ENCODE measurements at places on chromosomes 5 and 9.

GRCh38 chr5:107670087-107670931, 428 bp downstream of the EFNA5 start:
- no peak for DNase-seq

- no peak for DNase-seq
These were observed 71.2 kb downstream of the CFAP77 start for GRCh38 chr9:132481053-132481849.

GRCh38 chr9:136361047-136361753, 2.3 kb downstream of the DNLZ start:
- no peak for DNase-seq

DNA sequence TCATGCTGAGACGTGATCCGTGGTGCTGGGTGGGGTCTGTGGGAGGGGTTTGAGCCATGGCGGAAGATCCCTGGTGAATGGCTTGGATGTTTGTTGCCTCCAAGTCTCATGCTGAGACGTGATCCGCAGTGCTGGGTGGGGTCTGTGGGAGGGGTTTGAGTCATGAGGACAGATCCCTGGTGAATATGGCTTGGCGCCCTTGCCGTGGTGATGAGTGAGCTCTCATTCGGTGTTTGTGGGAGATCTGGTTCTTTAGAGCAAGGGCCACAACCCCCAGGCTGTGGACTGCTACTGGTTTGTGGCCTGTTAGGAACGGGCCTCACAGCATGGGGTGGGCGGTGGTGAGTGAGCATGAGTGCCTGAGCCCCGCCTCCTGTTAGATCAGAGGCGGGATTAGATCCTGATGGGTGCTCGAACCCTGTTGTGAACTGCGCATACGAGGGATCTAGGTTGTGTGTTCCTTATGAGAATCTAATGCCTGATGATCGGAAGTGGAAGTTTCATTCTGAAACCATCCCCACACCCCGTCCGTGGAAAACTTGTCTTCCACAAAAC, 31.2 kb downstream of the NKD2 start:
- DNase-seq: no peak

GRCh38 chr9:131728546-131728910, 11.3 kb downstream of the RAPGEF1 start:
- no peak for DNase-seq

DNA sequence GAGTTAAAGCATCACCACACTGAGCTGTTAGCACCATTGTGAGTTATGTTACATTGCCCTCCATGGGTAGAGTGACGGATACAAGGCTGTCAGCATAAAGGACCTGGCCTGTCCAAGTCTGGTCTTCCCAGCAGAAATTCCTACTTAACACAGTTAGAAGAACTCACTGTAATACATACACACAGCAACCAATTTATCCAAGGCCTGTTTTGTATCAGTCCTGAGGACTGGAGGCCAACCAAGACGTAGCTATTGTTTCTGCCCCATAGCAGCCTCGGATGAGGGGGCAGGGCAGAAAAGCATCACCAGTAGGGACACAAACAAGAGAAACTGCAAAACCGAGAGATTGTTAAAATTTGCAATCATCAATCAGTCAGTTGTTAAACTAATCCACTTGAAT, 66.0 kb upstream of the CKMT2 start:
- DNase-seq: no peak

- DNase-seq: no peak
These were observed 163.3 kb upstream of the FBN2 start for GRCh38 chr5:128701301-128701700.

- no peak for DNase-seq
These were observed 502.0 kb downstream of the BNC2 start for GRCh38 chr9:16368237-16369087.

DNA sequence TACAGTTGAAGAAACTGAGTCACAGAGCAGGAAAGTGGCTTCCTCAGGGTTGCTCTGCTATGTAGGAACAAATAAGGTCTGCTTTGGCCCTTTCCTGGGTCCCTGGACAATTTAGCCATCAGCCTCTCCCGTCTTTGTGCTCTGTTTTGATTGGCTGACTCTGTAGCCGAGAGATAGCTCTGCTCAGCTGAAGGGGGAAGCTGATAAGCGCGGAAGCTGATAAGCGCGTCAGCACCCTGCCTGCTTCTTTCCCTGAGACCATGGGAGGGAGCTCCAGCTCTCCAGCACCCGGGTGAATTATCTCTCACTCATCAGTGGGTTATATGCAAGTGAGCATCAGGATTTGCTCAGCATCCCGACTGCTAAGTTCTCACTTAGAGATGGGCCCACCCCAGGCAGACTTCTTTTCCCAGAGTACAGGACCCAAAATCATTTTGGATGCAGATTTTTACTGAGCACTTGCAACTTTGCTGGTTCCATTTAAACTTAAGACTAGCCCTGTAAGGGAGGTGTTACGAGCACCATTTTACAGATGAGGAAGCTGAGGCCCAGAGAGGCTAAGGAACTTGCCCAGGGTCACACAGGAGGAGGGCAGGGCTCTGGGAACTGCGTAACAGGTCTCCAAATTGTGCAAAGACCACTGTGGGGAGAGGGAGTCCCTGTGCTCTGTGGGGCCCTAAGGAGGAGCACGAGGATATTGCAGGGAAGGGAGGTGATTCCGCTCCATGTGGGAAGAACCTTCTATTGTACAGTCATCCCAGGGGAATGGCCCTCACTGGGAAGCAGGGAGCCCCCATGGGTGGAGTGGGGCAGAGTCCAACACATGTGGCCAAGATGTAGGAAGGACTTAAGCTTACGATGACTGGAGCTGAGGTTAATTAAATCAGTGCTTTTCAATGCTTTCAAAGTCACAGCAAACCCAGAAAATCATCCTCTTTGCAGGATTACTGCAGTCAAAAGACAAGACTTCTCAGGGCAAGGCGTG, 83.7 kb upstream of the ORM1 start:
- no peak for DNase-seq

DNA sequence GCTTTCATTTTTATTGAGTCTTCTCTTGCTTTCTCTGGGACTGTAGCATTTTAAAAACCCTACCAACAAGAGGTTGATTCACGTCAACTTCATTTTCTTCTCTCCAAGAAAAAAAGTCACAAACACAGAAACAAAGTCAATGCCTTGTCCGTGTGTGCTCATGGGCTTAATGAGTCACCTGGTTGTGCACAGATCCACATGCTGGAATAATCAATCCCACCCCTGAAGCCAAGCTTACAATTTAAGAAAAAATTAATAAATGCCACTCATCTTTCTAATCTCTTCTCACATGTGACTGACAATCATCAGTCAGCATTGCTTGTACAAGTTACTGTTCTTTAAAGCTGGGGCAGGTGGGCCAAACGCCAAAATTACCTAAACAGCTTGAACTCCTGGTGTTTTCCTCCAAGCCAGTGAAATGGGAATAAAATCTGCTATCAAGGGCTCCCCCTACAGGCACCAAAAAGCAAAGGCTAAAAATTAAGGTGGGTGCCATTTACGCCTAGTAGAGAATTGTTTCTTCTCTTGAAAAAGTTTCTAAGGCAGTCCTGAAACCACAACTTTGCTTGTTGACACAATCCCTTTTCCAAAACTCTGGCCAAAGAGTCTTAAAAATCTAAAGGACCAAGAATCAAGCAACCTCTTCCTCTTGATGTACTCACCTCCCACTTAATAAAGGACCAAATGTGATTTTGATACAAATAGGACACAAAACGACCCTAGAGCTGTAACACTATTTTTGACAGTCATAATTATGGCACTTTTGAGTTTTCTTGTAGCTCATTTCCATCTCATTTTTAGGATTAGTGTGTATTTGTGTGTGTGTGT, 21.3 kb downstream of the TRMO start:
- peak; percentile 1 for DNase-seq

GRCh38 chr5:64671678-64672077, 18.6 kb upstream of the SHISAL2B start:
- DNase-seq: no peak

DNA sequence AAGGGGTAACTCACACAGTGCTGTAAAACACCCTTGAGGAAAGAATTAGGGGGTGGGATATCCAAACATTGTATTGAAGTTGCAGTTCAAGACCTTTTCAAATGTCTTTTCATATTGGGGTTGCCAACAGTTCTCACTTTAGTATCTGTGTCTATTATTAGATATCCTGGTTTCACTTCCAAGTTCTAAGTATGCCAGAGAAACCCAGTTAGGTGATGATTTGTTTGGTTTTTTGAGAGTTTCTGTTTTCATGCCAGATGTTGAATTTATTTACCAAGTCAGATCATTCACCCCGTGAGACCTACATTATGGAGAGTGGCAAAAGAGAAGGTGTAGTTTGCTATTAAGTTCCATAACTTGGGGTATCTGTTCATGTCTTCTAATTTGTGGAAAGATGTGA, 64.5 kb downstream of the C9orf152 start:
- no peak for DNase-seq

DNA sequence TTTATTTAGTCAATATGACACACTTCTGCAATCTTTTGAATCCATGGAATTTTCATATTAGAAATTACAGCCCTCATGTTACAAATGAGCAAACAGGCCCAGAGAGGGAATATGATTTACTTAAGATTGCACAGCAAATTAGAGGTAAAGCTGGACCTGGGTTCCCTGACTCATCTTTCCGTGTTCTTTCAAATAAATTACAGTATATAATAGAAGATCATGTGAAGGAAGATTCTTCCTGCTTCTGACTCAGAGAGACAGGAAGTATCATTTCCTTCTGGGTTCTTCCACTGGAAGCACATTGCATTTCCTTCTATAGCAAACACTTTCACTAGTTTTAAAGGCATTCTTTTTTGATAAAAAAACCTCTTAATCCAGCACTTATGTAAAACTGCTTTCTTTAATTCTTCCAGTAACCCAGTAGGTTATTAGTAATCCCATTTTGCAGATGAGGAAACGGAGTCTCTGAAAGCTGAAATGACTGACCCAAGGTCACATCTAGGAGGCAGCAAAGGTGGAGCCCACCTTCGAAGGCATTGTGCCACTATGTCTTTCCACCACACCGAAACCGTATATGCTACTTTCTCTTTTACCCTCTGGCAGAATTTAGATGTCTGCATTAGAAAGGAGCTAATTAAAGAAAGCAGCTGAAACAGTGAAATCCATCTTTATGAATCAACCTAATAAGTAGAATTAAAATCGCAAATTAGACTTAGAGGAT, 566.7 kb upstream of the KLF4 start:
- DNase-seq: no peak

DNA sequence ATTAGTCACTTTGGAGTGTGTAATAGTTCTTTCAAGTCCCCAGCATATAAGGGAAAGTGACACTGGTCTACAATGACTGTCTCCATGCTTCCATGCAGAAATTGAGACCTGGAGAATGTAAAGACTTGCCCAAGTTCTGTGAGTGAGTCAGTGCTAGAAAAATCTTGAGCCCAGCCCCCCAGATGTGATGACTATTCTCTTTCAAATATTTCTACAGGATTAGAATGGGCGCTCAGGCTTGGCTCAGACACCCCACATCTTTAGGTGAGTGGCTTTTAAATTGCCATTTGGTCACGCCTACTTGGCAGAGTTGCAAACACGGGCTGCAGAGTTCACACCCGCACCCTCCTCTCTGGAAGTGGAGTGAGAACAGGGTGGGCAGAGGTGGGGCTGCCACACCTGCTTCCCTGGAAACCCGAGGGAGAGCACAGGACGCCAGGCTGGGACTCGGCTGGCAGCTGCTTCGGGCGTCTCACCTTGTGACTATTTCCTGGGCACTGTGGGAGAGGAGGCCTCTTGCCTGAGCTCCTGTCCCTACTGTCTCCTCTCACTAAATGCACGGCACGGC, 37.6 kb downstream of the ROPN1L start:
- no peak for DNase-seq

GRCh38 chr5:40277161-40277906, 402.4 kb upstream of the PTGER4 start:
- DNase-seq: no peak

GRCh38 chr9:81737871-81738507, 48.6 kb upstream of the TLE1 start:
- no peak for DNase-seq

- no peak for DNase-seq
These were observed 22.0 kb downstream of the HAVCR2 start for GRCh38 chr5:157086751-157087359.

DNA sequence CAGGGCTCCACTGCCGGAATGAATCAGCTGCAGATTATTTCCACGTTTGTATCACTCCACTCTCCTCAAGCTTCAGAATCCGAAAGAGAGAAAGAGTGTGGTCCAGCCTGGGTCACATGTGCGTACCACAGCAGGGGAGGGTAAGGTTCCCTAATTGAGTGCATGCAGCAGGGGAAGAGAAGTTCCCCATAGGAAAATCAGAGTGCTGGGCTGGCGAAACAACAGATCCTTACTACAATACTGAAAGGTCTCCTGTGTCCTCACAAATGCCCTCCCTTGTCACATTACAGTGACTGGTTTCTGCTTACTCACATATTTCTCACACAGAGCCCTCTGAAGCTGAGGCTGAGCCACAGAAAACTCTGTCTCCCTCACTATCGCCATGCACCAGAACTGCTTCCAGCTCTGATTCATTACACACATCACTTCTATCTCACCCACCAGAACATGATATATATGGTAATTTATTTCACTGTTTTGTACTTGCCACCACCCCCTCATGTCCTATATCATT, 532.2 kb upstream of the TUSC1 start:
- no peak for DNase-seq

- DNase-seq: no peak
These were observed 338.1 kb downstream of the PRELID2 start for GRCh38 chr5:145497052-145497451.

DNA sequence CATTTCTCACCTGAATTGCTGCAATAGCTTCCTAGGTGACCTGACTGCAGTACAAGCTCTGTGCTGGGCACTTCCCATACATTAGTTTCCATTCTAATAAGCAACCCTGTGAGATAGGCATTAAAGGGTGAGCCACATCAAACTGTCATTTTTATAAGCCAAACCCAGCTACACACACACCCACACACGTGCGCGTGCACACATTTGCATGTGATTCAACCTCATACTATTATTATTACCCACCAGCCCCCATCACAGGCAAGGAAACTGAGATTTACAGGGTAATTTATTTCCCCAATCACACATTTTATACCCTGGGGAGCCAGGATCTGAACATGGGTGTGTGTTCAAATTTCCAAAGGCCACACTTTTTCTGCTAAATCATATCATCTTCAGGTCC, 93.6 kb downstream of the TTLL11 start:
- DNase-seq: no peak

GRCh38 chr9:108836319-108836718, 19.5 kb downstream of the ACTL7B start:
- DNase-seq: no peak

DNA sequence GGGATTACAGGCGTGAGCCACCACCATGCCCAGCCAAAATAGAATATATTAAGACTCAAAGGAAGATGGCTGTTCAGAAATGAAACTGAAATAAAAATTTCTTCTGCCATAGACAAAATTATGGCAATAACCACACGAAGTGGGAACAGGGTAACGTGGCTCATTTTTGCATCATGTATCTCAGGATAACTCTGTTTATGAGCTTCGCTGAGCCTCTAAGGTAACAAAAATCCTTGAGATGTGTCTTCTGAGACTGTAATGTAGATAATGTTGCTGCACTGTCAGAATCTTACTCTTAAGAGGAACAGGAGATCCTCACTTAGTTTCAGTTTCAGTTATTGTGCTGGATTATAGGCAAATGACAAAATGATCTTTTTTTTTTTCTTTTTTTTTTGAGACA, 153.8 kb downstream of the GOLPH3 start:
- no peak for DNase-seq
